ENCODE measurements at places on chromosomes 2 and 18.
A peak's percentile ranks its signal among the peaks of the same experiment; 100 is the strongest.

DNA sequence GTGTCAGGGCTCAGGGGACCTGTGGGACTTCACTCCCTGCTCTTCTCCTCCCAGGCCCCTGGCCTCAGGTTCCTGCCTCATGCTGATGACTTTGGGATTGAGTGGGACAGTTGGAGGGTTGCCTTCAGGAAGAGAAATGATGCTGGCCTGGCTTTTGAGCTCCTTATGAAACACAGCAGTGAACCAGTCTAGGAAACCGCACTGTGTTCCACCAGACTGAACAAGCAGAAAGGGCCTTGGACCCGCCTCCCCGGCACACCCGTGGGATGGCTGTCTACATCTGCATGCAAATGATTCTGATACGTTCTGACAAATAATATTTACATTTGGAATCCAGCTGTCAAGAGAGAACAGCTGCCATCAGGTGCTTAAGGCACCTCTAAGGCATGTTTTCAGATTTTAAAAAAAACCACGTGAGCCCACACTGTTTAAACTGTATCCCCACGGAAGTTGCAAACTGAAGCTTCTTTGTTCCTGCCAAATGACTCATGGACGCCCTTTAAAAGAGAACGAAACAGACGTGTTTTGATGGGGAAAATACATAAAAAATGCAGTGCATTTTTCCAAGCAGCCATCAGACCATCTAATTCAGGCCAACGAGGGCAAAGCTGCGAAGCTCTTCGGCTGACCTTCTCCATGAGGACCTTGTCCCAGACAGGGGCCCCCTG, 27.6 kb upstream of the ASAP2 start:
- peak; percentile 84 for DNase-seq

- no peak for DNase-seq
Measured at GRCh38 chr2:219244789-219245147, 476 bp downstream of the GLB1L start.

GRCh38 chr18:40874233-40874632, 1080.8 kb upstream of the PIK3C3 start:
- no peak for DNase-seq

- no peak for DNase-seq
Measured at GRCh38 chr2:57407772-57408201, 638.8 kb upstream of the VRK2 start.

DNA sequence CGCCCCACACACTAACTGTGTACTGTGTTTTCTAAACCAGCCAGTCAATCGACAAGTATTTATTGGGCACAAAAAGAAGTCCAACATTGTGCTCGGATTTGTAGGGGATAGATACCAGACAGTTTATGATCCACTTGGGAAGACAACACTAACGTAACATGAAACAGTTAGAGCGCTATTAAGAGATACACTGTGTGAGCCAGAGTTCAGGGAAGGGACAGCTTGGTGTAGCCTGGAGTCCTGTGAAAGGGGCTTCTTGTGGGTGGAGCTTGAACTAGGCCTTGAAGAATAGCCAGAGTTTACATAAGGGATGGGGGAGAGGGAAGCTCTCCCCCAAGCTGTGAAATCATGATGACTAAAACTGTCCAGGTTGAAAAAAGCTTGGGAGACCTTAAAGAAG, 176.4 kb upstream of the TCF4 start:
- no peak for DNase-seq

GRCh38 chr2:30421026-30421603, 25.9 kb upstream of the LCLAT1 start:
- DNase-seq: no peak

DNA sequence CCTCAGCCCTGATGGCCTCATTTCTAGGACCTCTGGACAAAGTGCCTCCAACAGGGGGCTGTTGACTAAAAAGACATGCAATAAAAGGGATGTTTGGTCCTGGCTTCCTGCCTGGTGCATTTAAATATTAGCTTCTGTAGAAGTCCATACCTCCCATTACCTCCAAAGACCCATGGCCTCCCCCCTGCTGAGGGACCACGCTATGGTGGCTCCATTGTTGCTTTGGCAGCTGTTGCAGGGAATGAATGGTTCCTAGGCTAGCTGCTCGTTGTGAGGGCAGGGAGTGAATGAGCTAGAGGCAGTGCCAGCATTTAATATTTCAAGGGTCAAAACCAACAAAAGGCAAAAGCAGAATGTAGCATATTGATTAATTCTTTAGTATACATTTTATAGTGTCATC, 285.9 kb downstream of the SLC8A1 start:
- DNase-seq: no peak

- DNase-seq: peak; percentile 55
Measured at GRCh38 chr18:31555971-31556747, 35.5 kb upstream of the TTR start.

DNA sequence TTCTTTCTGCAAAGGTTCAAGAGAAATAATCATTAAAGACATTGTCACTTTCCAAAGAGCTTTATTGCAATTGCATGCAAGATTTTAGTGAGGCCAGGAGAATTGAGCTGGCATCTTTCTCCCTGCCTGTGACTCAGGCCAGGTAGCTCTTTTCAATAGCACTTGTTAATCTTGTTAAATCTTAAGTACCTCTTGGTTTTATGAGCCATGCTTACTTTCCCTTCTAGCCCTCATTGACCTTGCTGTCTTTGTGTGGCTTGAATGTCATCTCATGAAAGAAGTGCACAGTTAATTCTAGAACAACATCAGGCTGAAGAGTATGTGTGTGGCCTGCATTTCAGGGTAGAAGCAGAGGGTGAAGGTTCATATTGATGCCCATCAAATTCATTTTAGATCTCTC, 14.8 kb upstream of the LGALSL start:
- peak; percentile 98 for DNase-seq

DNA sequence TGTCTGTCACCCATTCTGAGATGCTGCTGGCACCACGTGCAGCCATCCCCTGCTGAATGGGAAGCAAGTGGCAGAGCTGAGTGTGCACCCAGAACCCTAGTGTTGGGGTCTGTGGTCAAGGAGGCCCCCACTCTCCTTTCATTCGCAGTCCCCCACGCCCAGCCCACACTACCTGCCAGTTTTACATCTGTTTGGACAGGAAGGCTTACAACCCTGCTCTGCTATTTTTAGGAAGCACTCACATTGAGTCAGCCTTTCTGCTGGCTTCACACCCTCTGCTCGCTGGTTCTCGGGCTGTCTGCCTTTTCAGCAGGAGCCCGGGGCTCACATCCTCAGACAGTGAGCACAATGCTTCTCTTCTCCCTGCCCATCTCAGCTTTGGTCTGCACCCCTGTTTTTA, 10.7 kb upstream of the ADCY3 start:
- no peak for DNase-seq

DNA sequence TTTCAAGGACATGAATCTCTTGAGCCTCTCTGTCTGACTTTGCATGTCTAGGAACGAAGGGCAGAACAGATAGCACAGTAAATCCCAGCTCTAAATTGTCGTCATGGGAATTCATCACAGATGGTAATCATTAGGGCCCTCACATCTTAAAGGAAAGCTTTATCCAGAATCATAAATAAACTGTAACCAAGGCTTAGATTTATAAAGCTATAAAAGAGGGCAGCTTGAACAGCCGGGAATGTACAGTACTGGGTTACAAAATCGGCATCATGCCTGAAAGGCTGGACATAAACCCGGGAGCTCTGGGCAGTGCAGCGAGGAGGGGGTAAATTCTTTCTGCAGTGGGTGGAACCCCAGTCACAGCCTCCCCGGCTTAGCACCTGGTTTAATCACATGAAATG, 144.4 kb downstream of the GFPT1 start:
- no peak for DNase-seq

- no peak for DNase-seq
Measured at GRCh38 chr2:73841912-73842738, 13.4 kb downstream of the STAMBP start.

GRCh38 chr2:237547841-237548416, 18.4 kb upstream of the PRLH start:
- no peak for DNase-seq

- DNase-seq: no peak
Measured at GRCh38 chr2:200968735-200969134, 5.3 kb upstream of the ORC2 start.

- no peak for DNase-seq
Measured at GRCh38 chr2:145682546-145683157, 1162.7 kb upstream of the ZEB2 start.

- no peak for DNase-seq
Measured at GRCh38 chr2:36404318-36404717, 48.7 kb downstream of the CRIM1 start.

- DNase-seq: no peak
Measured at GRCh38 chr2:172677363-172677762, 58.3 kb upstream of the RAPGEF4 start.

DNA sequence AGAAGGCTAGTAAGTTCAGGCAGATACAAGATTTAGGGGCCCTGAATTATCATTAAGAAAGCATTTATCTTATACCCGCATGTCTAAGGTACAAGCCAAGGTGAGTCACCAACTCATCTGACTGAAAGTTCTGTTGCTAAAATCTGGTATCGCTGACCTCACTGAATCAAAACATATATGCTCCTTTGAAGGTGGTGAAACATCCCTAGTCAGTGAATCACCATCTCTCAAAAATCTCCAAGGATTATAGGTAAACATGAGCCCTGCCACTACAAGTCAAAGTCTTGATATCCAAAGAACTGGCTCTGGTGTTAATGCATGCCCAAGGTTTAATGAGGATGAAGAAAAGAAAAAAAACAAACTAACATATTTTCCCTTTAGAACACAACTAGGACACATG, 43.5 kb downstream of the IRS1 start:
- DNase-seq: no peak

GRCh38 chr2:112916145-112916571, 5.2 kb downstream of the IL37 start:
- DNase-seq: no peak

GRCh38 chr18:10750191-10751035, 224.6 kb downstream of the NAPG start:
- DNase-seq: no peak

GRCh38 chr18:56258178-56258577, 380.2 kb downstream of the TXNL1 start:
- no peak for DNase-seq

DNA sequence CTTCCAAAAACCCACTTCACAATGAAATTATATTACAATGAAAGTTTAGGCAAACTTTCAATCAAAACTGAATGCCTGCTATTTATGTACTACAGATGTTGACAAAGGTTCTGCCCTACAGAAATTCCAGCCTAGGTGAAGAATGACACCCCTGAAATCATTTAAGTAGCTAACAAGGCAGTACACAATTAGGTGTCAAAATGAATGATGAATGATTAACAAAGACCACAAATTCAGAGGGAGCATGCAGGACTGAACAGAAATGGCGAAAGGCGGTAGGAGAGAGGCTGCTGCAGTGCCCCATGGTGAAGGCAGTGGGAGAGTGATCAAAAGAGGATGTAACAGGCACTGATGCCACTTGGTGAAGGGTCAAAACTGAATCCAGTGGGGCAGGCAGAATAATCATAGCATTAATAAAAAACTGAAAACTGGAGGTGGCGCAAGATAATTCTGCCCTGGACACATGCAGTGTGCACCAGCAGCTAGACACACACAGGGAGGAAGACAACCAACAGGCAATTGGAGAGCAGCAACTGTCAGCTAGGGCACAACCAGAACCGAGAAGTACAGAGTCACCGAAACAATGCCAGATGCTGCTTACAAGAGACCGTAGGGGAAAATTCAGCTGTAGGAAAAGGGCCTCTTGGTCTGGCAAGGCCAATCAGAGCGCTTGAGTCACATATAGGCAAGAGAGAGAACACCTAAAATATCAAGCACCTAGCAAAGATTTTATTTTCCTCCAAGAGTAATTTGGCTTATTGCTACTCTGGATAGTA, 4.5 kb downstream of the TMEM131 start:
- DNase-seq: no peak

DNA sequence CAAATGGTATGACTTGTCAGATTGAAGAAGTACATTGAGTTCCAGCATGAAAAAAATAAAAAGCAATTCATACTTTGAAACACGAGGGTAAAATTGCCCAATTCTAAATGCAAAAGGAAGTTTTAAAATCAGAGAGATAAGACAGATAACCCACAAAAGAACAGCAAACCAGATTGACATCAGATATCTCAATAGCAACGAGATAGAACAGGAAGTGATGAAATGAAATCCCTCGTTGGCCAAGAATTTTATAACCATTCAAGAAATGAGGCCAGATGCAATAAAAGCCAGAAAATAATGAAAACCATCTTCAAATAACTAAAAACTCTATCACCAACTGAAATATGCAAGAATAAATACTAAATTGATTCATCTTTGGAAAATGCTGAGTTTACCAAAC, 172.8 kb downstream of the CD226 start:
- DNase-seq: no peak

DNA sequence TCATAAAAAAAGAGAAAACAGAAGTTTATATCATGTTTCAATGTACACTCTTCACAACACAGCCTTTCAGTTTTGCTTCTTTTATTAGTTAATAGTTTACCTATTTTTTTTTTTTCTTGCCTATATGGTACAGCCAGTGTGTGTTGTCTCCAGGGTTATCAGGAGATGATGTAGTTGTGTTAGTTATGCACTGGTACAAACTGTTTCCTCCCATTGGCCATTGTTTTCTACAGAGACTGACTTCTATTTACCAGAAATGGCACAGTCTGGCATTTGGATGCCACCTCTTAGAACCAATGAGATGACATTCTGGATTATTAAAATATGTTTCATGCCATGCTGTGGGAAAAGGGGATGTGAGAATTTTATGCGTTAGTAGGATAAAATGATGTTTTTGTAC, 339.4 kb downstream of the PLCL1 start:
- no peak for DNase-seq

GRCh38 chr18:55250768-55251173, 291.5 kb upstream of the CCDC68 start:
- DNase-seq: no peak

GRCh38 chr18:63241760-63242159, 77.8 kb downstream of the BCL2 start:
- no peak for DNase-seq

DNA sequence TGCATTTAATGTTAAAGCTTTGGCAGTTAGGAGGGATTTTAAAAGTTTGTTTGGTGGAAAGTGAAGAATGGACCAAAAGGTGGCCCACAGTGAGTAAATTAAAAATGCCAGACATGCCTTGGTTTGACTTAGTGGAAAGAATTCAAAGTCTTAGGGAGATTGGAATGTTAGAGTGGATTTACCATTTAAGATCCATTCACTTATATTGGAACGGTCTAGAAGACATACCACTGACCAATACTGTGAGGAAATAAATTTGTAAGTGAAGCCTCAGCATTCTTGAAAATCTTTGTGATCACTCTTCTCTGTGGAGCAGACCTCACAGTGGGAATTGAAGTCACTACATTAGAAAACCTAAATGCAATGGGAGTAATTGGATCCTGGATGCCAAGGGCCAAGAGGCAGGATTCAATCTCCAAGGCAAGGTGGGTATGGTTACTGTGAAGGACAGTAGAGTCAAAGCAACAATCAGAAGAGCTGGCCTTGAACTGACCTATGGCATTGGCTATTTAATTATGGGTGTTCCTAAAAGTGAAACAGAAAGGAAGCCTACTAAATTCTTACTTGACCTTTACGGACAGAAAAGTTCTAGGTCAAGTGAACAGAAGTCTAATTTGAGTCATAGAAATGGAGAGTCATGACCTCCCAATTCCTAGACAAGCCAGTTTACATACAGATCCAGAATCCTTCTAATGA, 40.2 kb upstream of the VRK2 start:
- DNase-seq: no peak

Data from DMS79 treated with DMSO at 0.1 percent for 48 hours (cell line).